ENCODE measurements at places on chromosomes 11 and 22.

- no peak for DNase-seq
Observed at GRCh38 chr11:134639586-134640330, 227.7 kb upstream of the B3GAT1 start.

DNA sequence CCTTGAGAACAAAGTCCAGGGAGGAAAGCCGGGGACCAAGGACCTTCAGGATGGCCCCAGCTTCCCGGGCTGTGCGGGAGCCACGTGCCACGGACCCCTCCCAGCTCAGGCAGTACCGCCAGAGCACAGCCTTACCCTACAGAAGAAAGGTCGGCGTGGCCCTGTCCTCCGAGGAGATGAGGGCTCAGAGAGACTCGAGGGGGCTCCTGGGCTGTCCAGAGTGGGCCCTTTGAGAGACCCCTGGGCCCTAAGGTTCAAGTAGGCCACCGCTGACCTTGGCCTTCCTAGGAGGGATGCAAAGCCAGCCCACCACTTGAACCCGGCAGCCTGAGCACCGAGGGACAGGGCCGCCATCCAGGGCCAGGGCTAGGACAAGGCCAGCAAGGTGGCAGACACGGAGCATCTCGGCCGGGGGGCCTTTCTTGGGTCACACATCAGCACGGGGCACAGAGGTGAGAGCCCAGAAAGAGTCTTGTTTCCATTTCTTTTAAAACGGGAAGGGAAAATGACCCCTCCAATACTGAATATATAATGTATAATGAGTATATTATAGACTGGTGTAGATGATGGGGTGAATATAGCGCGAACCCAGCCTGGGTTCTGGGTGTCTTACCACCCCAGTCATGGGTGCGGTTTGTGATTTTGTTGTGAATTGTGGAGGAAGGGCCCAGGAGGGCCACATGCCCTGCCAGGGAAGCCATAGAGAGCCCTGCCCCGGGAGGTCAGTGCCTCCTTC is 34.4 kb upstream of the PPARA start:
- DNase-seq = no peak

GRCh38 chr11:65915101-65915820 is 3.6 kb downstream of the C11orf68 start:
- no peak for DNase-seq

DNA sequence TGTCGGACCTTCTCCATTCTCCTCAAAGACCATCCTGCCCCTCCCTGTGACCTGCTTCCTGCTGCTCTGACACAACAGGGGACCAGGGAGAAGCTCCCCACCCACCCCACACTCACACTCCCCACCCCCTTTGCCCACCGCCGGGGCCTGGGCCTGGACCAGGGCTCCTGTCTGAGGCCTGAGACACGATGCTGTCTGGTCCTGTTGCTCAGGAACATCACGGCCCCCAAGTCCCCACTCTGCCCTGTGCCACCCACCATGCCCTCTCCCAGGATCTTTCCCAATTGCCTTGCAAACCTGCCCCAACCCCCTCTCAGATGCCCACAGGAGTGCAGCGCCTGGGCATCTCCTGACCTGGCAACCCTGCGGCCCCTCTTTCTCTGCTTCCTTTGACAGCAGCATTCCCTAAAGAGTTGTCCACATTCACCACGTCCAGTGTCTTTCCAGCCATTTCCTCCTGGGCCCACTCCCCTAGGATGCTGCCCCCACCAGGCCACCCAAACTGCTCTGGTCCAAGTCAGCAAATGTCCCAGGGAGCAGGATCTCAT is 10.8 kb downstream of the CSF2RB start:
- DNase-seq = no peak
